ENCODE measurements at places on chromosomes 1 and 21.

DNA sequence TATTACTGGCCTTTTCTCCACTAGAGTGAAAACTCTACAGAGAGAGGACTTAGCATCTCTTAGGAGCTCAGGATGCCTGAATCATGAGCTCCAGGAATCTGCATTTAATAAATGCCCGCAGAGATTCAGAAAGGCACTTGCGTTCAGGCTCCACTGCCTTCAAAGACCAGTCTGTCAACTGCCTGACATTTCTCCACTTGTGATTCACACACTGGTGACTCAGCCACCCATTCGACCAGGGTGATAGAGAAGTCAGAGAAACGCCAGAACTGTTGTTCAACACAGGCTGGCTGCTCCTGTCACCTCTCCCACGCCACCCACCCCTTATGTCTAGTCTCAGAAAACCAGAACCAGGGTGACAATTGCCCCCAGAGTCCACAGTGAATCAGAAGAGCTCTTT lies 26.9 kb upstream of the LBR start:
- peak; percentile 36 for DNase-seq

GRCh38 chr1:94079080-94079940 lies 41.6 kb downstream of the ABCA4 start:
- no peak for DNase-seq

GRCh38 chr1:24206516-24207394 lies 19.7 kb upstream of the IFNLR1 start:
- no peak for DNase-seq

GRCh38 chr1:15718199-15718601 lies 17.9 kb upstream of the SLC25A34 start:
- DNase-seq: no peak

- peak; percentile 18 for DNase-seq
These were observed 780 bp downstream of the YTHDF2 start for GRCh38 chr1:28737307-28738132.

GRCh38 chr1:157124855-157125254 lies 13.3 kb downstream of the ETV3 start:
- DNase-seq: no peak

DNA sequence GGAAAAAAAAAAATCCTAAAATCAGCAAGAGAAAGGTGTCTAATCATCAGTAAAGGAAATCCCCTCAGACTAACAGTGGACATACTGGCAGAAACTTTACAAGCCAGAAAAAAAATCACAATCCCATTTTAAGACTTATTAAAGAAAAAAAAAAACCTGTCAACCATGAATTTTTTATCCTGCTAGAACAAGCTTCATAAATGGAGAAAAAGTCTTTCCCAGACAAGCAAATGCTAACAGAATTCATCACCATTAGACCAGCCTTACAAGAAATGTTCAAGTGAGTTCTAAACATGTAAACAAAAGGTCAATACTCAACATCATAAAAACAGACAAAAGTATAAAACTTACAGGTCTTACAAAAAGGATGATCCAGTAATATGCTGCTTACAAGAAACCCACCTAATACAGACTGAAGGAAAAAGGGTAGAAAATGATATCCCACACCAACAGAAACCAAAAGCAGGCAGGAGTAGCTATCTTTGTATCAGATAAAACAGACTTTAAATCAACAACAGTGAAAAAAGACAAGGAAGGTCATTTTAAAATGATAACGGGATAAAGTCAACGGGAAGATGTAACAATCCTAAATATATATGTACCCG lies 129.6 kb downstream of the EVI5 start:
- DNase-seq: no peak

GRCh38 chr1:102970496-102971078 lies 137.7 kb downstream of the COL11A1 start:
- DNase-seq: no peak

GRCh38 chr1:44089371-44090048 lies 29.1 kb upstream of the KLF17 start:
- DNase-seq: no peak

DNA sequence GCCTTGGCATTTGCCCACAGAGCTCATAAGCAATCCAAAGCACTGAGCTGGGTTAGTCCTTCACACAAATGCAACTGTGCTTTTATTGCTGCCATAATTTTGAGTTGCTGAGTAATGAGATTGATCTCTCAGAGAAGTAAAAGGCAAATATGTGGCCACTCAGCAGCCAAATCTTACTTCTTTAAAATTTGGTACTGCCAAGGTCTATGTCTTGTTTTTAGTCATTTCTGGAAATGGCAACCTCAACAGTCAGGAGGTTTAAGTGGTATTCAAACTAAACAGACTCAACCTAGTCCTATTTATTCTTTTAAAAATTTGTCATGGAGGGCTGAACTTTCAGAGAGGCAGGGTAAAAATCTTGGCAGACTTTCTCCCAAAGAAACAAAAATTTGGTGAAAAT lies 216.4 kb upstream of the GJB5 start:
- DNase-seq: no peak

GRCh38 chr1:28456078-28456477 lies 49.8 kb upstream of the RCC1 start:
- DNase-seq: no peak
